ENCODE measurements at places on chromosomes 3 and 15. TPM values are rescaled to one million over a fixed set of nuclear protein-coding genes. Genes with fewer than 3 reads are reported as not detected.

DNA sequence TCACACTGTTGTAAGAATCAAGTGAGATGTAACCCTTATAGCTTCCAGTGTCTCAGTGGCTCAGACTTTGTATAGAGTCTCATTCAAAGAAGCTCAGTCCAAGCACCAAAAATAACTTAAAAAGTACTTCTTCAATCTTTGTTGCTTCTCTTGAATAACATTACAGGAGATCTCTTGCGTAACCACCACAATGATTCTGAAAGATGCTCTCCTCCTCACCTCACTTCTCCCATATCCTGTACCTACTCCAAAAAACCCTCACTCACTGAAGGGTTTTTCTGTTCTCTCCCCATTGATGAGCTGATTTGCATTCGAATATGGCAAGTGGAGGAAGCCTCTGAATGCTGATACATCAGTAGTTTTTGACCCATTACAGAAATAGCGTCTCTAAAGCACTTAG is 39.4 kb upstream of the MRPS22 start:
- H3K4me3 ChIP-seq, result no peak overlapping the region
- H3K36me3 ChIP-seq, result no peaks in the 10 kb centered on the region
- H3K27ac ChIP-seq, result no peak overlapping the region
- H3K4me1 ChIP-seq, result peaks cover 22% of the 10 kb centered on the region
- H3K27me3 ChIP-seq, result no peaks in the 10 kb centered on the region
- DNase-seq, result no peak

FETUB gene
- total RNA-seq, result not detected

GRCh38 chr3:190397889-190398288 is 9.9 kb downstream of the CLDN16 start:
- no peaks in the 10 kb centered on the region for H3K36me3 ChIP-seq
- no peak for DNase-seq
- H3K27ac ChIP-seq, result no peak overlapping the region
- no peaks in the 10 kb centered on the region for H3K27me3 ChIP-seq
- no peaks in the 10 kb centered on the region for H3K4me1 ChIP-seq
- H3K4me3 ChIP-seq, result no peak overlapping the region

- peak within 1 kb of the TSS; percentile 61 for H3K27ac ChIP-seq
- peak within 1 kb of the TSS; percentile 67 for H3K4me3 ChIP-seq
- peaks cover 5% of the 10 kb centered on the region for H3K4me1 ChIP-seq
- no peaks in the 10 kb centered on the region for H3K27me3 ChIP-seq
Observed at GRCh38 chr15:80695099-80695910, at the start of gene ABHD17C. Gene ABHD17C, plus strand, starts transcription at chr15:80695310. Its CDS starts 120 bp downstream, at chr15:80695430.

USF3 gene
- total RNA-seq, result 16.6 TPM

DNA sequence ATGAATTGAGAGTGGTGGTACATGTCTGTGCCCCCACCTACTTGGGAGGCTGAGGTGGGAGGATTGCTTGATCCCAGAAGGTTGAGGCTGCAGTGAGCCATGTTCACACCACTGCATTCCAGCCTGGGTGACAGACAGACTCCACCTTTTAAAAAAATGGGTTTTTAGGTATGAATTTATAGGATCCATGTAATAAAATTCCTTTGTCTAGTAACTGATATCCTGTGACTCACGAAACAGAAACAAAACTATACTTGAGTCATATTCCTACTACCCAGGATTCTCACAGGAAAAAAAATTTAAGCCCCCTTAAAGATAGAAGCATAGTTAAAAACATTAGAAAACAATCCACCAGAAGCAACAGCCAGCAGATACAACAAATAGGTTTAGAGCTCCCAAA is 10.0 kb upstream of the CRTC3 start:
- H3K27me3 ChIP-seq, result no peaks in the 10 kb centered on the region
- DNase-seq, result no peak
- H3K4me1 ChIP-seq, result peaks cover 1% of the 10 kb centered on the region
- no peak overlapping the region for H3K27ac ChIP-seq
